Activated CD4-positive, alpha-beta memory T cell treated with anti-CD3 and anti-CD28 coated beads for 36 hours (primary cell): ENCODE measurements at places on chromosomes 3 and 15.

GRCh38 chr15:100849021-100849854, 30.4 kb upstream of the ALDH1A3 start:
- peak; percentile 59 for DNase-seq

GRCh38 chr3:79016587-79017376, 751.0 kb downstream of the ROBO1 start:
- no peak for DNase-seq

DNA sequence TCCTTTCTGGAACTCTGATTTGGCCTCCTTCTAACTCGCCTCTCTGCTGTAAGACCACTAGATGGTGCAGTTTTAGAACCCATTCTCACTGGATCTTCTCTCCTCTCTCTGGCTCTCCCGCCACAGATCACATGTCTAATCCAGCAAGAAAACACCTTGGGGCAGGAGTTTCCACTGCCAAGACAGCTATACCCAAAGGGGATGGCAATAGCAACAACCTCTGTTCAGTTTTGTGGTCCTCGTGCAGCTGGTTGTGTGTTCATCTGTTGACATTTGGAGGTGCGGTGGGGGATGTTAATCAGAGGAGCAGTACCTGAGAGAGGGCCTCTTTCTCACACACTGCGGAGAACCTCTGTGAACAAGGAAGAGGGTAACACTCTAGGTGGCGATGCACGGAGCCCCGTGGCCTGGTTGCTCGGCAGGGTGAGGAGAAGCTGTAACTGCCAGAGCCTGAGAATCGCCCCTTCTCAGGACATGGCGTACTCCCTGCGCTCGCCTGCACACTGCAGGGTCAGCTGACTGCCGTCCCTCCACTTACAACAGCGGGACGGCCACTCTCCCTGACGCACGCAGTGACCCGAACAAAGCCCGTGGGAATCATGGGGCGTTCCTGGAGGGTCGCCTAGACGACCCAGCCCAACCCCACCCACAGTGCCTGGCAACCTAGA, at the start of gene TEX55:
TEX55 (plus strand) TSS at position 666 of the 668 bp plus-strand sequence. CDS start 25 bp downstream, outside the sequence.
- DNase-seq, result no peak

DNA sequence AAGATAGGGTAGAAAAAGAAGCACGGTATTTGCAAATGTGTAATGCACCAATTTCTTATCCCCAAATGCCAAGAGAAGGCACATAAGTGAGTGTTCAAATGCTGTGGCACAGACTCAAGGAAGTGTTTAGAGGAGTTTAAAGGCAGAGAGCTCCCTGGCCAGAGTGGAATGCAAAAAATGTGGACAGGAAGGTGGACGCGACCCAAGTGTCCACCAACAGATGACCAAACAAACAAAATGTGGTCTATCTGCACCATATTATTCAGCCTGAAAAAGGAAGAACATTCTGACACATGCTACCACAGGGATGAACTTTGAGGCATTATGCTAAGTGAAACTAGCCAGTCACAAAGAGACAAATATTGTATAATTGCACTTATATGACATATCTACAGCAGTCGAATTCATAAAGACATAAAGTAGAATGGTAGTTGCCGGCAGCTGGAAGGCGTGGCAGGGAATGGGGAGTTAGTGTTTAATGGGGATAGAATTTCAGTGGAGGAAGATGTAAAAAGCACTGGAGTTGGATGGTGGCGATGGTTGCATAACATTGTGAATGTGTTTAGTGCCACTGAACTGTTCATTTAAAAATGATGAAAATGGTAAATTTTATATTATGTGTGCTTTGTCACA, 126.6 kb downstream of the SRGAP3 start:
- no peak for DNase-seq
